Glutamatergic neuron (in vitro differentiated cells): ENCODE measurements at places on chromosomes 5 and 9. TPM values are rescaled to one million over a fixed set of nuclear protein-coding genes. Genes with fewer than 3 reads are reported as not detected.

Gene PIP5K1B
- 0.27 TPM for total RNA-seq

Gene PLPPR1
- 7.4 TPM for total RNA-seq

Gene OBP2B
- not detected for total RNA-seq

Gene FAM153A
- total RNA-seq = not detected

Gene SPINK13
- not detected for total RNA-seq

- peaks cover 2% of the 10 kb centered on the region for H3K27me3 ChIP-seq
- H3K4me1 ChIP-seq = peaks cover 15% of the 10 kb centered on the region
- no peak overlapping the region for H3K4me3 ChIP-seq
Measured at GRCh38 chr5:129481161-129481560, 21.1 kb downstream of the ADAMTS19 start.

GRCh38 chr9:110028676-110029075 is 179.3 kb downstream of the C9orf152 start:
- H3K27ac ChIP-seq = no peak overlapping the region
- H3K4me3 ChIP-seq = no peak overlapping the region
- H3K36me3 ChIP-seq = no peaks in the 10 kb centered on the region
- no peak for DNase-seq
- H3K4me1 ChIP-seq = peaks cover 18% of the 10 kb centered on the region

DNA sequence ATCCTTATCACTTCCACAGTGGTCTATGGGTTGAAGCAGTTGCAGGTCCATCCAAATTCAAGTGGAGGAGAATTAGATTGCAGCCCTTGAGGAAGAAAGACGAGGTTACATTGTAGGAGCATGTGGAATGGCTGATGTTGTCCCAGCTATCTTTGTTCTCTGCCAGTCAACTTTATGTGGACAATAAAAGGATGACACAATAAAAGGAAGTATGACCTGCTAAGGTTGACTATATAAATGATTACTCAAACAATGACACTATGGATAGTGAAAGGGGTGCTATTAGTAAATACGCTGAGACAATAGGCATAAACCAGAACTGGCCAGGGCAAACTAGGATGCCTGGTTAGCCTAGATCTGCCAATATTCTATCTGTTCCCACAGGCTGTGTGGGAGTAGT is 12.8 kb upstream of the ZNF618 start:
- H3K4me1 ChIP-seq = peaks cover under 1% of the 10 kb centered on the region
- H3K27me3 ChIP-seq = no peaks in the 10 kb centered on the region
- H3K27ac ChIP-seq = no peak overlapping the region

DNA sequence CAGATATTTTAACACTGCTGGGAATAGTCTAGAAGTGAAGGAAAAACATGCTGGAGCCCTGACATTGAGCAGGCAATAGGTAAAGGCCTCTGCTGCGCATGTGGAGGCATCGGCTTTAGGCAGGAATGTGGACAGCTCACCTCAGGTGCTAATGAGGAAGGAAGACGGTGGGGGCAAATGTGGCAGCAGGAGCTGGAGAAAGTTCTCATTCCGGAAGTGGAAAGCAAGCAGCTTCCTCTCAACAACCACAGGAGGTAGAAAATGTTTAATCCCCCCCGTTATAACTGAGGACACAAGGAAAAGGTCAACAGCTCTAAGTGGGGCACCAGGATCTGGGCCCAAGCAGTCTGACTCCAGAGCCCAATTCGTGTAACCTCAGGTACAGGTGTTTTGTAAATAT is 7.6 kb upstream of the RPS14 start:
- peaks cover 15% of the 10 kb centered on the region for H3K4me1 ChIP-seq
- no peak overlapping the region for H3K4me3 ChIP-seq
- H3K27me3 ChIP-seq = peaks cover 6% of the 10 kb centered on the region
- no peaks in the 10 kb centered on the region for H3K36me3 ChIP-seq
- H3K27ac ChIP-seq = no peak overlapping the region
- DNase-seq = no peak

DNA sequence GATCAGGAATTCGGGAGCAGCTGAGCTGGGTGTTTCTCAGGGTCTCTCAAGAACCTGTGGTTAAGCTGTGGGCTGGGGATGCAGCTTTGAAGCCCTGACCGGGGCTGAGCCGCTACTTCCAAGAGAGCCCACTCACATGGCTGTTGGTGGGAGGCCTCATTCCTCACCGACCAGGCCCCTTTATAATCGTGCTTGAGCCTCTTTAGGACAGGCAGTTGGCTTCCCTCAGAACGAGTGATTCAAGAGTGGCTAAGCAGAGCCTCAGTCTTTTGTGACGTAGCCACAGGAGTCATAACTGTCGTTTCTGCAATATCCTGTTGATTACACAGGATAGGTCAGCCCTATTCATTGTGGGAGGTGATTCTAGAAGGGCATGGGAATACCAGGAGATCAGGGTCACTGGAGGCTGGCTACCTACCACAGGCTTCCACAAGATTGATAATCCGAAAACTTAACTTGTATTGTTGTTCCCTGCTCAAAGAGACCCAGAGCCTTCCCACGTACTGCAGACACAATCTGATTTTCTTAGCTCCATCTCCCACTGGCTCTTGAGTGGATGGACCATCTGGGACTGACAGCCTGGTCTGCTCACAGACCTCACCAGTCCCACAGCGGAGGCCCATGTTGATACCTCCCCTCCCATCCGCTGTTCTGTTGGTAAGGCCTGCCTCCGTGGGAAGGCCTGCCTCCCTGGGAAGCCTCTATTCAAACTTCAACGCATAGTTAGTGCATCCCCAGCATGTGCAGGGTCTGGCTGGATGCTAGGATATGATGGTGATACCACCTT is 3.0 kb upstream of the ERGIC1 start:
- no peak for DNase-seq
- H3K27ac ChIP-seq = peak overlapping the region; percentile 59
- no peak overlapping the region for H3K4me3 ChIP-seq
- H3K27me3 ChIP-seq = no peaks in the 10 kb centered on the region

- H3K27ac ChIP-seq = no peak overlapping the region
- no peak for DNase-seq
- peaks cover 6% of the 10 kb centered on the region for H3K36me3 ChIP-seq
- no peaks in the 10 kb centered on the region for H3K27me3 ChIP-seq
- H3K4me3 ChIP-seq = no peak overlapping the region
Measured at GRCh38 chr5:108898707-108899106, 151.0 kb downstream of the FER start.

DNA sequence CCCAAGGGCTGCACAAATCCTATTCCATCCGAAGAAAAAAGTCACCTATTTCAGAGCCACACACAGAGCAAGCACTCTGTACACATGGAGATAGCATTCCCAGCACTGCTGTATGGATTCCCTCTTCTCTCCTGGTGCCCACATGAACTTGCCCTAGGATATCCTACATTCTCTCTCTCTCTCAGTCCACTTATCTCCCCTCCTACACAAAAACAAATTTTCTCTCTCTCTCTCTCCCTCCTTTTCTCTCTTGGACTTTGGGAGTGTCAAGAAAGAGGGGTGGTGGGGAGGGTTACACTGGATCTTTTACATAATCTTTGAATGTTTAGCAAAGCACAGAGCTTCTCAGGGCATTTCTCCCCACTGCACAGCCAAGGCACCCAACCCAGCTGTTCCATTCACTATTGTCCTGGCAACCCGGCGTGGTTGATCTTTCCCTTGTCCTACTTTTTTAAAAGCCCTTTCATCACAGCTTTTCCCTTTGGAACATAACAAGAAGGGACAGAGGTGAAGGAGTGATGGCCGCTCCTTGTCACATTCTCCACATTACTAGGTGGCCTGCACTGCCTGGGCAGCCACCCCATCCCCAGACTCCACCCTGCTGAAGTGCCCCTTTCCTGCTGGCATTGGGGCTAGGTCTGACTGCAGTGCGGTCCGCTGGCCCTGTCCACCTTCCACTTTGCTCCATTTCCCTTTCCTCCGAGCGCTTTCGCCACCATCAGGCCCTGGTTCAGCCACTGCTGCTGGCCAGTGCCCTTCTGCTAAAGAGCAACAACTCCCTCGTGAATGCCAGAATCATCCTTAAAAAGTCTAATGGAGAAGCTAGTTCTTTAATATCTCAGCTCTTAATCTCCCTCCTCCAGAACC is 22.2 kb upstream of the SLC1A3 start:
- H3K27me3 ChIP-seq = no peaks in the 10 kb centered on the region
- no peak for DNase-seq
- no peaks in the 10 kb centered on the region for H3K4me1 ChIP-seq
- no peaks in the 10 kb centered on the region for H3K36me3 ChIP-seq
- H3K4me3 ChIP-seq = no peak overlapping the region

GRCh38 chr5:19018822-19019221 is 969.2 kb downstream of the CDH18 start:
- H3K36me3 ChIP-seq = no peaks in the 10 kb centered on the region
- H3K4me3 ChIP-seq = no peak overlapping the region
- H3K4me1 ChIP-seq = no peaks in the 10 kb centered on the region
- no peak for DNase-seq
- no peak overlapping the region for H3K27ac ChIP-seq
- no peaks in the 10 kb centered on the region for H3K27me3 ChIP-seq

DNA sequence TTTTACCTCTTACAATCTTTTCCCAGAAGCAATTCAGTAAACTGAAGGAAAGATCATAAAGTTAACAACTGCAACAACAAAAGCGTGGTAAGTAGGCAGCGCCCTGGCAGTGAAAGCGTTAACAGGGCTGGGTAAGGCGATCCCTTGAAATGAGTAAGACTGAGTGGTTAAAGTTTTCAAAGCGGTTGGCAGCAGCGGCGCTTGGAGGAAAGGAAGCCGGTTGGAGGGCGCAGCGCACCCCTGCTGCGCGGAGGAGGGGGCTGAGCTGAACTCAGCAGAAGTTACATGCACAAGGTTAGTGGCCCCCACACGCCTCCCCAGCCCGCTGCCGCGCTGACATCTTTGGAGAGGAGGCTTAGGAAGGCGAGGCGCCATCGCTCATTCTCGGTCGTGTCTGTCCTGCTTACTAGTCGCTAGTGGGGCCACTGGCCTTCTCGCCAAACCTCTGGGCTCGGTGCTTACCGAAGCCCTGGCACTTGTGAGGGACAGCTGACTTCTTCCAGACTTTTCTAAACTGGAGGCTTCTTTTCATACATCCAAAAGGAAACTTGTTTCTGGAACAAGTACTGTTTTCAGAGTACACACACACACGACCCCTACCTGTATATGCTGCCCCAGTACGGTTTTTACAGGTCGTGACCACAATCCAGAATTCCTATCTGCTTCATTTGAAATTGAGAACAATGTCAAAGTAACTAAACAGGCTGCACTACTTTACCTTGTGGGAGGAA is at the start of gene SH3RF2:
Gene SH3RF2, plus strand, starts transcription at position 178 of the 731 bp plus-strand sequence. CDS start 1,351 bp downstream, outside the sequence.
- H3K27me3 ChIP-seq = no peaks in the 10 kb centered on the region
- peaks cover 5% of the 10 kb centered on the region for H3K4me1 ChIP-seq
- no peaks in the 10 kb centered on the region for H3K36me3 ChIP-seq
- no peak within 1 kb of the TSS for H3K27ac ChIP-seq

DNA sequence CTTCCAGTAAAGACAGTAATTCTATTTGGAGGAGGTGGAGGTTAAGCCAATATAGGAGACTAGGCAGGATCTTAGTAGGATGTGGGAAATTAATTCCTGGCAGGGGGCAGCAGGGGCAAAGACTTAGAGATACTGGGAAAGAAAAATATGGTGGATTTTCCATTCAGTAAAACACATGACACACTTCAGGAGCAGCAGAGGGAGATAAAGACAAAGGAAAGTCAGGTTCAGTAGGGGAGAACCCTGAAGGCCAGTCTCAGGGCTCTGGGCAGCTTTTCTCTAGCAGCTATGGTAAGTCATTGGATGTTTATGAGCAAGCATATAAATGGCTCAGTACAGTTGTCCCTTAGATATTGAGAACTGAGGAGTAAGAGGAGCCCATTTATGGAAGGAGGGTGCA is 105.5 kb downstream of the PJA2 start:
- no peaks in the 10 kb centered on the region for H3K36me3 ChIP-seq
- H3K4me3 ChIP-seq = no peak overlapping the region
- no peak overlapping the region for H3K27ac ChIP-seq
- DNase-seq = no peak
- H3K4me1 ChIP-seq = peaks cover 5% of the 10 kb centered on the region

- H3K36me3 ChIP-seq = no peaks in the 10 kb centered on the region
- no peak for DNase-seq
- H3K4me3 ChIP-seq = no peak overlapping the region
- H3K27me3 ChIP-seq = peaks cover 1% of the 10 kb centered on the region
Measured at GRCh38 chr5:178462816-178463215, 127.4 kb downstream of the COL23A1 start.
